ENCODE measurements at places on chromosomes 12 and 14.
A peak's percentile ranks its signal among the peaks of the same experiment; 100 is the strongest.

- no peak for DNase-seq
- peak overlapping the region; percentile 82 for H3K27ac ChIP-seq
- H3K27me3 ChIP-seq = peaks cover 7% of the 10 kb centered on the region
- H3K4me3 ChIP-seq = peak overlapping the region; percentile 96
- H3K36me3 ChIP-seq = no peaks in the 10 kb centered on the region
These were observed 1.3 kb downstream of the PPP1R13B start for GRCh38 chr14:103846097-103846496.

- no peak for DNase-seq
- H3K36me3 ChIP-seq = no peaks in the 10 kb centered on the region
- no peaks in the 10 kb centered on the region for H3K4me1 ChIP-seq
- no peak overlapping the region for H3K4me3 ChIP-seq
These were observed 39.3 kb downstream of the CCDC177 start for GRCh38 chr14:69535230-69535848.

DNA sequence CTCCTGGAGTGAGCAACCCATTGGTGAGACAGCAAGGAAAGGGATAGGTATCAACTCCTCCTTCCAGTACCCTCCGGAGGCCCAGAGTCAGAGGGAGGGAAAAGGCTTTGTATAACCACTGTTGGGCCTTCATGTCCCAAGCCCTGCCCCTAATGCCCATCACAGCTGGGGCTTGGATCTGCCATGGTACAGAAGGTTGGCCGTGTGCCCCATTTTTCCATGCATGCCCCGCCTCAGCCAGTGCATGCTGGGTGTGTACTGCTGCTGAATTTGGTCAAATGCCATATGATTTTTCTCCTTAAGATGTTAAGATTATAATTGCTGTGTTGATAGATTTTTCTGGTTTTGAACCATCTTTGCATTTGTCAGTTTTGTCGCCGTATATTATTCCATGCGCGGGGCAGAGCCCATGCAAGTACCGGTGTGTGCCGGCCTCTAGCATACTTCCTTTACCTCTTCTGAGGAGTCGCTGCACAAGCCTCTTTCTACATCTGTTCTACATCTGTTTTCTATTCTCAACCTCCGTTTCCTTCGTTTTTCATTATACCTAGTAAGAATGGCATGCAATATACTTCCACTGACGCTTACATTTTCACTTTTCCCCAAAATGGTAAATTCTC lies 26.6 kb downstream of the PPP2R5C start:
- no peak overlapping the region for H3K27ac ChIP-seq
- H3K4me1 ChIP-seq = peaks cover 38% of the 10 kb centered on the region
- H3K4me3 ChIP-seq = no peak overlapping the region
- H3K27me3 ChIP-seq = no peaks in the 10 kb centered on the region

GRCh38 chr12:116099652-116100432 lies 177.7 kb downstream of the MED13L start:
- peak; percentile 10 for DNase-seq
- peak overlapping the region; percentile 50 for H3K4me3 ChIP-seq
- peak overlapping the region; percentile 84 for H3K27ac ChIP-seq
- H3K4me1 ChIP-seq = peaks cover 35% of the 10 kb centered on the region
- H3K36me3 ChIP-seq = no peaks in the 10 kb centered on the region

- peaks cover 12% of the 10 kb centered on the region for H3K27me3 ChIP-seq
- H3K27ac ChIP-seq = no peak overlapping the region
- H3K4me1 ChIP-seq = peaks cover 4% of the 10 kb centered on the region
- H3K36me3 ChIP-seq = peaks cover 2% of the 10 kb centered on the region
These were observed 3.9 kb downstream of the ANO4 start for GRCh38 chr12:100798286-100799160.

- peaks cover 4% of the 10 kb centered on the region for H3K4me1 ChIP-seq
- no peaks in the 10 kb centered on the region for H3K36me3 ChIP-seq
- H3K4me3 ChIP-seq = no peak overlapping the region
- peaks cover 12% of the 10 kb centered on the region for H3K27me3 ChIP-seq
- DNase-seq = no peak
- no peak overlapping the region for H3K27ac ChIP-seq
These were observed 45.4 kb upstream of the NEDD1 start for GRCh38 chr12:96861656-96862055.

DNA sequence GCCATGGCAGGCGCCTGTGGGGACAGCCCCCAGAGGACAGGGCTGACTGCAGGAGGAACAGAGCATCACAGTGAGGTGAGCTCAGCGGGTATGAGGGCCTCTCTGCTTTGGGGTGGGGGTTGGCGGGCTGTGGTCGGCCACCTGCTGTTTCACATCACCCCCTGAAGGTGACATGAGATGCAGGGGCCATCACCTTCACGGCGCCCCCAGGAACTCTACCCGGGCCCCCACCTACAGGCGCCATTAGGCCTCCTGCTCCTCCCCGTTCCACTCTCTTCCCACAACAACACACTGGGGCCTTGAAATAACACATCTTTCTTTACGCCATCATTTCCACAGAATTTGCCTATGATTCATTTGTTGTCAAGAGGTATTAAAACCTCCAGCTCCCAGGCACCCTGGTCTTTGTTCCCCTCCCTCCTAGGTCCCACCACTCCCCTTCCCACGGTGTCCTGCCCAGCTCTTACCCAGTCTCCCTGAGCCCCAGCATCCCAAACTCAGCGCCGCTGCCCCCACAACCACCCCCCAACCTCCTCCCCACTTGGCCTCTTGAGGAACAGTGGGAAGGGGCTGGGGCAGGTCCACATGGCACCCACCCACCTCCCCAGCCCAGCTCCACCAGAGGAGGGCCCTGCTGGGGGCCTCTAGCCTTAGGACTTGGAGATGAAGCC lies 12.7 kb upstream of the HDAC7 start:
- peak; percentile 92 for DNase-seq
- no peaks in the 10 kb centered on the region for H3K36me3 ChIP-seq
- H3K27me3 ChIP-seq = no peaks in the 10 kb centered on the region
- peaks cover 95% of the 10 kb centered on the region for H3K4me1 ChIP-seq
- H3K27ac ChIP-seq = peak overlapping the region; percentile 97

DNA sequence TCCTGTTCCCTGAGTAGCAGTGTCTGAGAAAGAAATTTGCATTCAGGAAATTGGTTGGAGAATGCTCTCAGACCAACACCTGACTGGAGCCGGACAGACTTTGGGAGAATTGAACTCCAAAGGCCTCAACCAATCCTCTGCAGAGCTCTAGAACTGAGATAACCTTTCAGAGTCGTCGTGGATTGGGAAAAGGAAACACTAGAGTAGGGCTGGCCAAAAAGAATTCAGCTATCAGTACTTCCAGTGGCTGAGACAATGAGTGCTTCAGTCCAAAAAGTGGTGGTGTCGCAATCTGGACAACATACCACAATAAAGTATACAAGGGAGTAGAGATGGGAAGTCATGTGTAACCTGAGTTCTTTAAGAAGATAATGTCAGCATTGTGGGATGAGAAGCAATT lies 377.1 kb downstream of the SLC16A7 start:
- no peak overlapping the region for H3K27ac ChIP-seq
- no peaks in the 10 kb centered on the region for H3K27me3 ChIP-seq
- H3K36me3 ChIP-seq = no peaks in the 10 kb centered on the region
- DNase-seq = no peak
- no peaks in the 10 kb centered on the region for H3K4me1 ChIP-seq
- no peak overlapping the region for H3K4me3 ChIP-seq

DNA sequence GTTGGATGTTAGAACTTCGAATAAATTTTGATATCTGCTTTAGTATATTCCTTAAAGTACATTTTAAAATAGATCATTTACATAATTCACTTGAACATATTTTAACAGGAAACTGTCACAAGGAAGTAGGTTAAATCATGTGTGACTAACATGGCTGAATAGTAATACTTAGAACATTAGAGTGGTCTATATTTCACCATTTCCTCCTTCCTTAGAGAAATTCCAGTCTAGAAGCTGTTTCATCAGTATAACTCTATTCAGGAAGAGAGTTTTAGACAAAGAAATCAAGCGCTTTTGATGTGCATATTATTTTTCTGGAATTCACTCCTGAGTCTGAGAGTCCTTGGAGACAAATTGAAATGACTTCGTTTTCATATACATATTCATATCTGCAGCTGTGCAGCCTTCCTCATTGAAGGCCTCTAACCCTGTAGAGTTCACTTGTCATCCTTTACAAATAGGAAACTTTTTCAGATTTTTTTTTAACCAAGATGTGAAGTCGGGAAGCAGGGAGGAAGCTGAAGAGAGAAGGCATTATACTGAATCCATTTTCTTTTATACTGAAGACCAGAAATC lies 28.4 kb downstream of the IRAK3 start:
- DNase-seq = no peak
- peaks cover 8% of the 10 kb centered on the region for H3K36me3 ChIP-seq
- peaks cover 7% of the 10 kb centered on the region for H3K27me3 ChIP-seq
- H3K27ac ChIP-seq = peak overlapping the region; percentile 61
- peaks cover 4% of the 10 kb centered on the region for H3K4me1 ChIP-seq

DNA sequence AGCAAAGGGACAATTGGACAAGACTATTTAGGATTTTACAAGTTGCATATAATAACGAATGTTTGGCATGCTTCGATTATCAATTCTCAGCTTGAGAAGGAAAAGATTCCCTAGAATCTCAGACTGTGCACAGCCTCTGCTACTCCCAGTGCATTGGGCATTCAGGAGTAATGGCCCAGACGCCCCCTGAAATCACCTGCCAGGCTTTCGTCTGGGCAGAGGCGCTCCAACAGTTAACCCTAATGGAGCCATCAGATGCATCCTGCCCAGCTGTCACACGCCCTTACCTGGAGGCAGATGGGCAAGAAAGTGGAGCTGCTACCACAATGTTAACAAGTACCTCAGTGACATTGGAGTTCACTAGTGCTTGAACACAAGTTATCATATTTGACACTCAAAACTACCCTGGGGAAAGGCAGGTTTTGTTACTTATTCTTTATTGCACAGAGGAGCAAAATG lies 927 bp upstream of the LRP6 start:
- peak overlapping the region; percentile 90 for H3K4me3 ChIP-seq
- H3K27ac ChIP-seq = no peak overlapping the region
- H3K36me3 ChIP-seq = no peaks in the 10 kb centered on the region
- peaks cover 18% of the 10 kb centered on the region for H3K27me3 ChIP-seq
- H3K4me1 ChIP-seq = peaks cover 22% of the 10 kb centered on the region

DNA sequence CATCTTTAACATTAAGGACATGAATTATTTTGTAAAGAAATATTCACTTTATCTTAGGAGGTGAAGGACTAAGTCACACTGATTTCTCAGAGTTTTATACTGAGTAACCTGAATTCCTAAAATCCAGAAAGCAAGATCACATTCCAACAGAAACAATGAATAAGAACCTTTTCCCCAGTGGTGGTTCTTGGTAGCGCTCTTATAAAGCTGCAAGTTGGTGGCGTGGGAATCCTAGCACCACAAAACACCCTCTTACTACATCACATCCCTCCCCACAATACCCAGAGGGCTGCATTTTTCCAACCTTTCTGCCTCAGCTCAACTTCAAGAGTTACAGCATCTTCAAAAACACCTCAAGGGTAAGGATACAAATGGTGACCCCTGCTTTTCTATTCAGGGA lies 44.0 kb upstream of the SMUG1 start:
- no peak overlapping the region for H3K4me3 ChIP-seq
- no peaks in the 10 kb centered on the region for H3K27me3 ChIP-seq
